ENCODE measurements at places on chromosomes 12 and 14.

- peak; percentile 73 for DNase-seq
Observed at GRCh38 chr14:61145903-61146481, 135.1 kb downstream of the TMEM30B start.

- no peak for DNase-seq
Observed at GRCh38 chr12:124603100-124603541, 35.7 kb upstream of the NCOR2 start.

DNA sequence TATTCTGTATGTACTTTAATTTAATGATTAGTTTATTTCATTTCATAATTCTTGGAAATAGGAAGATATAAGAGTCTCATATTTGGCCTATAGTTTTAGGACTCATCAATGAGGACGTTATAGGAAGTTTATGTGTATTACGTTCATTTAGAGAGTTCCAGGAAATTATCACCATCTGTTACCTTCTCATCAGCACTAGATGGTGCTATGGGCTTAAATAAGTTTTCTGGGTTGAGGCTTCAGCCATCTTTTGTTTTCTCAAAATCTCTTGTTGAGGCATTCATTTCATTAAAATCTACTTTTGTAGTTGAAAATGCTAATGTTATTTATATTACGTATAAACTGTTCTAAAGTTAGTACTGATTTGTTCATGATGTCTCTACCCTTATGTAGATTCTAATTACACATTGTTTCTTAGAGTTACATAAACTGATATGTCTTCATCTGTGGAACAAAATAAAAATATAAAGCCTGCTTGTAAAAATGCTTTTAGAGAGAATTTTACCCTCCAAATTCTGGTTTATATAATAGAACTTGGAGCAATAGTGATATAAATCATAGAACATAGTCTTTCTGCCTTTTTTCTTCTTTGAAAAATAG is 89.2 kb downstream of the CFAP54 start:
- DNase-seq, result no peak

GRCh38 chr12:43638806-43639205 is 86.8 kb upstream of the ADAMTS20 start:
- DNase-seq, result no peak

- no peak for DNase-seq
Observed at GRCh38 chr12:57841445-57841844, 5.1 kb downstream of the CTDSP2 start.

GRCh38 chr14:74634481-74634880 is 22.4 kb upstream of the LTBP2 start:
- no peak for DNase-seq

DNA sequence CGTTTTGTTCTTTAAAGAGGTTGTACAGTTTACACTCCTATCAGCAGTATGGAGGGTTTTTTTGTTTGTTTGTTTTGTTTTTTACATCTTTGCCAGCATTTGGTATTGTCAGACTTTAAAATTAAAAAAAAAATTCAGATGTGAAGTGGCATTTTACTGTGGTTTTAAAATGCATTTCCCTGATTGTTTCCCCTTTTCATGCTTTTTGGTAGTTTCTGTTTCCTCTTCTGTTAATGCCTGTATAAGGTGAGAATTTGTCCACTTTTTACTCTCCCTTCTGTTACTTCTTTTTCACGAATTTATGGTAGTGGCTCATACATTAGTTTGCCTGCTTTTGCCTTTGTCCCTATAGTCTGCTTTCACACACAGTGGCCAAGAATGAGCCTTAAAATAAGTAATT is 36.6 kb downstream of the MNAT1 start:
- DNase-seq, result no peak

DNA sequence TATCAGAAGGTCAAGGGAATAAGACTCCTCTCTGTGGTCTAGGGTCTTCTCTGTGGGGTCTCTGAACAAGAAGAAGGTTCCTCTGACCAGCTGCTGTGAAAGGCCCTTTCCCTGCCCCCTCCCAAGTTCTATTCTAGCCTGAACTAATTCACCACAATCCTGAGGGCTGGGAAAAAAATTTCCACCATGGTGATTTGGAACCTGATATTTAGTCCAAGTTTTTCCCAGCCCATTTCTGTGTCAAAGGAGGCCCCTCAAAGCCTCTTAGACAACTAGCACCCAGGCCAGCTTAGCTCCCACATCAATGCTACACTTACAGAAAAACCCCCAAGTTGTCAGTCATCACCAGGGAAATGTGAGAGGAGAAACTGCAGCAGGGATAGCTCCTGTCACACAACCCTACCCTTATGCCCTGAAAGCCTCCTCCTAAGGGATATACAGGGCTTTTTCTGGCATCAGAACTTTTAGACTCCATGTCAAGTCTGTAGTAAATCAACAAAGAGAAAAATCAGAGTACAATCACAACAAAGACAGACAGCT is 4.5 kb downstream of the FMNL3 start:
- DNase-seq, result no peak

DNA sequence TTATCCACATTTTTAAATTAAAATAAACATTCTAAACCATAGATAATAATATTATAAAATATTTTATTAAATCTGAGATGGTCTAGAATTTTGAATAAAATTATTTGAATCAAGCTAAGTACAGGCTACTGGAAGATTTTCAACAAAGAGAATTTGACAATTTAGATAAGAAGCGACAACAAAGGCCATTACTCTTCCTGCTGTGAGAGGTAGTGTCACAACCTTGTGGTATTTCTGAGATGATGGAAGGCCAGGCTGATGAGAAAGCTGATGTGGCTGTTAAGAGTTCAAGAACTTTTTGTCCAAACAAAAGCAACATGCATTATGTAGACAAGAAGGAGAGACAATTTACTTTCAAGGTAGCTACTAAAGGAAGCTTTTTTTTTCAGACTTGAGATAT is 43.7 kb upstream of the CNTN1 start:
- DNase-seq, result no peak

GRCh38 chr12:78229591-78230101 is 399.0 kb downstream of the NAV3 start:
- no peak for DNase-seq

DNA sequence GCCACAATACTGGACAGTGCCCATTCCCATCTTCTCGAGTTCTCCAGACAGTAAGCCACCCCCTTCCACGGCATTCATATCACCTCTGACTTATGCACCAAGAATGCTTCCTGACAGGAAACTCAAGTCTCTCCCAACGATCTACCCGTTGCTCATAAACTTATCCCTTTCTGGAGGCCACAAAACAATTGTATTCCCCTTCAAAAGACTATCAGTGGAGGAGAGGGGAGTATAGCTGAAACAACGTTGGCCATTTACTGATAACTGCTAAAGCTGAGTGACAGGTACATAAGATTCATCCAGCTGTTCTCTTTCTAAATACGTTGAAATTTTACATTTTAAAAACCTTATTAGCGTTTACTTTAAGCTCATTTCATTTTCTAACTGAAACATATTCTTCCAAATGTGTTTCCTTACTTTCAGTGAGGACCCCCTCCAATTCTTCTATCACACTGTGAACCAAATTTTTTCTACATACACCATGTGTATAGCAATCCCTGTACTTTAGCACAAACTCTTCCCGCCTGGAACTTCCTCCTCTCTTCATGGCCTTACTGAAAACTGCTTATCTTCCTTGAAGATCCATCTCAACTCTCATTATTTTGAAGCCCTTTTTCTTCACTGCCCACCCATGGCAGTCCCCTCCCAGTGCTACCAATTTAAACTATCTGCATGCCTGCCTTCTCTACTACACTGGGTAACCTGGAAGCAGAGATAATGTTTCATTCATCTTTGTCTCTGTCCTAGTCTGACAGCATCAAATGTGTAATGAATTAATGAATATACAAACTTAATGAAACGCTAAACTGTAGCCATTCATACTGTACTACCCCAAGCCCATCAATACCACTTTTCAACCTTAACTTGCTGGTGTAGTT is 28.8 kb downstream of the ATXN2 start:
- DNase-seq, result no peak

- no peak for DNase-seq
Observed at GRCh38 chr14:73237786-73238423, 599 bp downstream of the PAPLN start.

DNA sequence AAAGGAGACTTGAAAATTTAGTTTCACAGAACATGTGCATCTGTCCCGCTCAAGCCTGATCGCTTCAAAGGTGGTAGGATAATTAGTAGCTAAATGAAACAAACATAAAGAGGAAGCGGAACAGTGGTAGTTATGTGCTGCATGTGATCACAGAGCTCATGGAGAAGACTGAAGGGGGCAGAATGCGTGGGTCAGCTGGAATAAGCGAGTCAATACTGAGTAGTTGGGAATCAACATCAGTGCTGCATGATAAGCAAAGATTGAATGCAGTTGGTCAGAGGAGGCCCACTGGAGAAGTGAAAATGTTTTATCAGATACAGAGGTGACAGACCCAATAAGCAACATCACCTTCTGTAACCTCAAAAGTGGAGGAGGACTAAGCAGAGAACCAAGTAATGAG is 95.1 kb upstream of the RFX4 start:
- no peak for DNase-seq

GRCh38 chr12:115983226-115983798 is 294.2 kb downstream of the MED13L start:
- no peak for DNase-seq

GRCh38 chr12:71581206-71581605 is 82.4 kb downstream of the ZFC3H1 start:
- no peak for DNase-seq

DNA sequence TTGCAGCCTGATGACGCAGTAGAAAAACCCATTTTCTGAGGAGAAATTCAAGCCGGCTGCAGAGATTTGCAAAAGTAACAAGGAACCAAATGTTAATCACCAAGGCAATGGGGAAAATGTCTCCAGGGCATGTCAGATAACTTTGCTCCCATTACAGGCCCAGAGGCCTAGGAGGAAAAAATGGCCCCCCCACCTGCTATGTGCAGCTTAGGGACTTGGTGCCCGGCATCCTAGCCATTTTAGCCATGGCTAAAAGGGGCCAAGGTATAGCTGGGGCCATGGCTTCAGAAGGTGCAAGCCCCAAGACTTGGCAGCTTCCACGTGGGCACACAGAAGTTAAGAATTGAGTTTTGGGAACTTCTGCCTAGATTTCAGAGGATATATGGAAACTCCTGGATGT is 351.9 kb downstream of the RGS6 start:
- DNase-seq, result no peak

GRCh38 chr12:77847060-77847541 is 16.4 kb downstream of the NAV3 start:
- no peak for DNase-seq

DNA sequence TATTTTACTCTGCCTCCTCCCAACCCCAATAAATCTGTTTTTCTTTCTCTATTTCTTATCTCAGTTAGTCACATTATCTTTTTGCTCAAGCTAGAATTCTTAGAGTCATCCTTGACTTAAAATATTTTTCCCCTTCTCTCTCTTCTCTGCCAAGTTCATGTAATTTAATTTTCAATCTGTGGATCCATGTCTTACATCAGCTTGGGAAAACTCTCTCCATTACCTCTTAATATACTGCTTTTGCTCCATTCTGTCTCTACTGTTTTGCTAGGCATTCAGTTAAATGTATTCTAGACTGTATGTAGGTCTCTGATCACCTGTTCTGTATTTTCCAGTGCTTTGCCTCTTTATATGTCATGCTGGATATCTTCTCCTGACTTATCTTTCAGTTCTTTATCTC is 51.0 kb upstream of the NR1H4 start:
- DNase-seq, result no peak

GRCh38 chr12:74490390-74491064 is 47.1 kb upstream of the ATXN7L3B start:
- no peak for DNase-seq

GRCh38 chr14:85003805-85004204 is 526.1 kb upstream of the FLRT2 start:
- no peak for DNase-seq

- DNase-seq, result no peak
Observed at GRCh38 chr12:128726886-128727285, 96.9 kb downstream of the SLC15A4 start.

GRCh38 chr12:109687250-109687649 is 26.4 kb upstream of the FAM222A start:
- no peak for DNase-seq

GRCh38 chr14:64620910-64621309 is 71.1 kb downstream of the PPP1R36 start:
- DNase-seq, result no peak

GRCh38 chr14:53793790-53794505 is 162.7 kb downstream of the BMP4 start:
- no peak for DNase-seq

DNA sequence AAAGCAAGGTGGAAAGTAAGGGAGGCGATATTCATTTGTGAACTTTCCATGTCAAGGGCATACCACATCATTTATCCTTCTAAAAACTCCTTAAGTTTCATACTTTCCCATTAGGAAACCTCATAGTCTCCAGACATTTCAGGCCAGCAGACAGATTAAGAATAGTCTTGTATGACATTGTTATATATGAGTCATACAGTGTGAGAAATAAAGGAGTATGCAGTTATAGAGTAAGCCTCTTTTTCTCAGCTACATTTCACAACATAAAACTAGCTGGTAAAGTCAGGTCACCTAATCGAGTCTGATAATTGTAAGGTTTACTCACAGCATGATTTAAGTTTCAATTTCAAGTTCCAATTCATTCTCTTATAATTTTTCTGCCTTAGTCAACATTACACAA is 164.3 kb downstream of the GRIP1 start:
- DNase-seq, result no peak

GRCh38 chr14:32827514-32827913 is 111.2 kb upstream of the NPAS3 start:
- no peak for DNase-seq

DNA sequence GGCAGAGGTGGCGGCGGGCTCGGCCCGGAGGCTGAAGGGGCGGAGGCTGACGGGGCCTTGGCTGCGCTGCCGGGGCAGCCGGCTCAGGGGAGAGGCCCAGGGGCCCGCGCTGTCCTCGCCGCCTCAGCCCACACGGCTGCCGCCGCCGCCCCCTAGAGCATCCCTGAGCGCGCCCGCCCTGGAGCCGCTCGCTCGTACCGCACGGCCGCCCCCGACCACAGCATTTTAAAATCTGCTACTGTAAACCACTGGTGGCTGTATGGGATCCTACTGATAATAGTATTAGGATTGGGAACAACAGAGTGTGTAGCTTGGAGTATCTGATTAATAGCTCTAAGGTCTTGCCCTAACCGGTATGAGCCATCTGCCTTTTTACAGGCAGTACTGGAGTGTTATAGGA is 22.2 kb upstream of the EDDM3A start:
- no peak for DNase-seq

GRCh38 chr14:89920056-89920455 is 34.5 kb downstream of the EFCAB11 start:
- no peak for DNase-seq

DNA sequence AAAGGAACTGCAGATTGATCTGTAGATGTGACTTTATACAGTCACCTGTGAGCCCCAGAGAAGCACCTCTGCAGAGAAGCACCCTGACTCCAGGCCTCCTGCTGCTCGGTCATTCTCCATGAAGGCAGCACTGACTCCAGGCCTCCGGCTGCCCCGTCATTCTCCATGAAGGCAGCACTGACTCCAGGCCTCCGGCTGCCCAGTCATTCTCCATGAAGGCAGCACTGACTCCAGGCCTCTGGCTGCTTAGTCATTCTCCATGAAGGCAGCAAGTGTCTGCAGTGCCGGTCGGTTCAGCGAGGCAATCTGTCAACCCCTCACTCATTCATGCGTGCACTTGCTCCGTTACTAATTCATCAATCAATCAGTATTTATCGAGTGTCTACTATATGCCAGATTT is 160.3 kb downstream of the PIWIL1 start:
- DNase-seq, result no peak

Data from right forelimb (tissue), 1 donor.